Kidney (tissue), 22 donors: ENCODE measurements at places on chromosomes 3 and 15. TPM values are rescaled to one million over a fixed set of nuclear protein-coding genes. Genes with fewer than 3 reads are reported as not detected.
A peak's percentile ranks its signal among the peaks of the same experiment; 100 is the strongest.

DNA sequence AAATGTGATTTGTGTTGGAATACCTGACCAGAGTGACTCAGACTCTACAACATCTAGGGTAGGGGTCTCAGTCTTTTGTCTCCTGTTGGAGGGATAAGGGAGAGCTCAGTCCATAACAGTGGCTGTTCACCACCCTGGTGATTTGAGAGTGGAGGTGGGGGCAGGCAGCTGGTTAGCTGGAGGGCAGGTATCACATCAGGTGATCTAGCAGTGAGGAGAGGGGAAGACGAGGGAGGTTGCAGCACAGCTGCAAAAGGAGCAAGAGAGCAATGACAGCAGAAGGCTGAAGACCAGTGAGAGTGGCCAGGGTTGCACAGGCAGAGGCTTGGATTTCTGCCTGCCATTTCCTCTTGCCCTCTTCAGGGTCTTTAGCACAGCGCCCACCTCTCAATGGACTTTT is 38.4 kb downstream of the PLCL2 start:
- no peaks in the 10 kb centered on the region for H3K27me3 ChIP-seq
- no peak overlapping the region for H3K4me3 ChIP-seq
- H3K27ac ChIP-seq = no peak overlapping the region
- H3K4me1 ChIP-seq = no peaks in the 10 kb centered on the region
- H3K36me3 ChIP-seq = no peaks in the 10 kb centered on the region

DNA sequence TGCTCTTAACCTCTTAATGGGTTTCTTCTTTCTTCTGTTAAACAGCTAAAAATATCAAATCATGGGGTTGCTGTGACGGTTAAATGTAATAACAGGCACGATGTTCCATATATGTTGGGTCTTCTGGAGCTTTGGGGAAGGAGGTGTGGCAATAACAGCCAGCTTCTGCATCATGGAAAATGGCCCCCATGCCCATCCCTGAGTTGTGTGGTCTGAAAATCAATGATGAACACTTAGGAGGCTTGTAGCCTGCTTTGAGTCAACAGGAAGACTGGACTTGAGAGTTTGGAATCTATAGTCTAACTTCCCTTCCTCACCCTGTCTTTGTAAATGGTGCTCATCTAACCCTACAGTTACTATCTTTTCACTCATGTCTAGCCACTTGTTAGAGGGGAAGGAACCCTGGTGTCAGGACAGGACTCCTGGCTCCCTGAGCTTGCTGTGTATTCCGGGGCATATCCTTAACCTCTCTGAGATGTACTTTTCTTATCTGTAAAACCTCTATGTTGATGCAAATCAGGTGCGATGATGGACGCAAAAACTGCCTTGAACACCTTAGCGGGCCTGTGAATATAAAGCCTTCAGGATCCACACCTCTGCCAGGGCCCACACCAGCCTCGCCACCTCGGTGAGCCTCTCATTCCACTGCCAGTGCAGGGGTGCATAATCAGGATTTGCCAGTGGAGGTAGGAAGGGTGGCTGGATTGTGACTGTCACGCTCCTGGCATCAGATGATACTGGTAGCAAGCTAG is 27.5 kb downstream of the SMAD3 start:
- H3K4me3 ChIP-seq = no peak overlapping the region
- peaks cover 2% of the 10 kb centered on the region for H3K4me1 ChIP-seq
- peaks cover 6% of the 10 kb centered on the region for H3K36me3 ChIP-seq
- no peak for DNase-seq
- no peaks in the 10 kb centered on the region for H3K27me3 ChIP-seq
- H3K27ac ChIP-seq = no peak overlapping the region

The EXD1 gene
- not detected for total RNA-seq

The MST1R gene
- 29.6 TPM for total RNA-seq

The NRROS gene
- total RNA-seq = 11.6 TPM

The TMEM45A gene
- total RNA-seq = 3.4 TPM

- no peaks in the 10 kb centered on the region for H3K27me3 ChIP-seq
- no peak for DNase-seq
- no peak overlapping the region for H3K27ac ChIP-seq
- H3K4me1 ChIP-seq = no peaks in the 10 kb centered on the region
Measured at GRCh38 chr3:23112491-23112890, 90.6 kb upstream of the UBE2E2 start.

The PLCL2 gene
- total RNA-seq = 19.1 TPM

The MRPL3 gene
- total RNA-seq = 77.3 TPM

The GOLGA6L7 gene
- total RNA-seq = not detected

DNA sequence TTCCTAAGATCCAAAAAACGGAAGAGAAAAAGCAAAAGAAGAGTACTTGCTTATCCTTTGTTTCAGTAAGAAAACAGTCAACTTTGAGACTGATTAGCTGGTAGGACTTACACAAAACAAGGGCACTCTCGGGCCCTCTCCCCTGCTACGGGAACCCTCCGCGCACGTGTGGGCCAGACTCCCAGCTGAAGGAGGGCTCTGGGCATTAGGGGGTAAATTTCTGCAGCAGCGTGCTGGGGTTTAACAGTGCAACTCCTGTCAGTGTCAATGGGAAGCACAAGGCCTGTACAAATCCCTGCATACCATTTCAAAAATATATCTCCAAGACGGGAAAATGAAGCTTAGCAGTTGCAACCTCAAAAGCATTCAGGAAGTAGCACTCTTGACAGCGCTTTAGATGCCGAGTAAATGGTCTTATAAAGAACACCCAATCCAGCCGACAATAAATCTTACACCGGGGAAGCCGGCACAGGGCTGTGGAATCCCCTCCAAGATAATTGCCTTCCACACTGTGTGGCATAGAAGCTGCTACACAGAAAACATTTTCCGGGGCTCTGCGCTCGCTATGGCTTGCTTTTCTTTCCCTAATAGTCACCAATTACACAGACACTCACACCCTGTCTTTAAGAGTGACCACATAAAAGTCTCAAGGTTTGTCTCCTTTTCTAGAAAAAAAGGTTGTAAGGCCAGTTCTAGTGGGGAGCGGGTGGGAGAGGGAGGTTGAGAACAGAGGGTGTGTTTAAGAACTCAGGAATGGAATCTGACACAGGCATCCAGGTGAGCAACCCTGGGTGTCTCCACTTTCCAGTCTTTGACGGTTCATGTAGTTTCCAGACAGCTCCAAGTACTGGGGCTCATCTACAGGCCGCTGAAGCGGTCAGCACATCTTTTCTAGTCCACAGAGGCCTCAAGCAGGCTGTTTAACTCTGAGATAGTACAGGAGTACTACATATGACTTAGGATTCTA is 512.7 kb downstream of the FOXP1 start:
- peaks cover 6% of the 10 kb centered on the region for H3K4me1 ChIP-seq
- no peaks in the 10 kb centered on the region for H3K36me3 ChIP-seq
- H3K4me3 ChIP-seq = no peak overlapping the region
- no peaks in the 10 kb centered on the region for H3K27me3 ChIP-seq
- DNase-seq = peak; percentile 60
- no peak overlapping the region for H3K27ac ChIP-seq

DNA sequence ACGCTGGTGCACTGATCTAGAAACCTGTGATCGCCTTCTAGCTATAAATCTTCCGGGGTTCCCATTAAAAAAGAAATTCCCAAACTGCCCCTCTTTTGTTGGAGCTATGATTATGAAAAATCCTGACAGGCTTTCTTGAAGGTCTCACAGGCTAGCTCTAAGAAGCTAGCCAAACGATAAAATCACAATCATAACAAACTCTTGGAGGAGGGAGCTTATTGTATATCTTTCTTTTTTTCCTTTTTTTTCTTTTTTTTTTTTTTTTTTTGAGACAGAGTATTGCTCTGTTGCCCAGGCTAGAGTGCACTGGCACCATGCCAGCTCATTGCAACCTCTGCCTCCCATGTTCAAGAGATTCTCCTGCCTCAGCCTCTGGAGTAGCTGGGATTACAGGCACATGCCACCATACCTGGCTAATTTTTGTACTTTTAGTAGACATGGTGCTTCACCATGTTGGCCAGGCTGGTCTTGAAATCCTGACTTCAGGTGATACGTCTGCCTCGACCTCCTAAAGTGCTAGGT is 72.0 kb downstream of the MYO1E start:
- no peaks in the 10 kb centered on the region for H3K27me3 ChIP-seq
- H3K4me1 ChIP-seq = peaks cover 17% of the 10 kb centered on the region
- H3K4me3 ChIP-seq = no peak overlapping the region
- no peaks in the 10 kb centered on the region for H3K36me3 ChIP-seq
- H3K27ac ChIP-seq = no peak overlapping the region

- H3K4me1 ChIP-seq = peaks cover 5% of the 10 kb centered on the region
- no peaks in the 10 kb centered on the region for H3K27me3 ChIP-seq
- no peak for DNase-seq
- no peaks in the 10 kb centered on the region for H3K36me3 ChIP-seq
- no peak overlapping the region for H3K27ac ChIP-seq
Measured at GRCh38 chr15:68235022-68235421, 5.5 kb upstream of the CLN6 start.

- DNase-seq = no peak
- H3K4me3 ChIP-seq = no peak overlapping the region
- no peaks in the 10 kb centered on the region for H3K27me3 ChIP-seq
- no peaks in the 10 kb centered on the region for H3K36me3 ChIP-seq
- no peaks in the 10 kb centered on the region for H3K4me1 ChIP-seq
Measured at GRCh38 chr3:160065786-160066185, 77.2 kb downstream of the IL12A start.

The MFGE8 gene
- total RNA-seq = 184 TPM

GRCh38 chr15:39539466-39539865 is 41.4 kb upstream of the THBS1 start:
- no peak overlapping the region for H3K4me3 ChIP-seq
- H3K36me3 ChIP-seq = no peaks in the 10 kb centered on the region
- DNase-seq = no peak

DNA sequence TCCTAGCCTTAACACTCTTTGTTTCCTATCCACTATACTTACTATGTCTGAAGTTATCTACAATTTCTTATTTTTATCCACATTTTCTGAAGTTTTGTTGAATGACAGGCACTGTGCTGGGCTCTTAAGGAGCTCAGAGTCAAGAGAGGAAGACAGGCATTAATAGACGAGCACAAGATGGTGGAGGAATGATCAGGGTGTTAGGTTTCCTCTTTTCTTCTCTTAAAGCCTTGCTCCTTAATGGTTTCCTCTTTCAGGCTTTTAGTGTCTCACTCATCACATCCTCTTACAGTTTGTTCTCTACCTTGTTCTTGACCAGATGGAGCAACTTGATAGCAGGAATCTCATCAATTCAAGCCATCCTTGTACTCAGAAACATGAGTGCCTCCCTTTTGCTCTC is 52.9 kb upstream of the BCL6 start:
- H3K4me3 ChIP-seq = no peak overlapping the region
- DNase-seq = no peak
- H3K27ac ChIP-seq = no peak overlapping the region
- H3K27me3 ChIP-seq = no peaks in the 10 kb centered on the region

DNA sequence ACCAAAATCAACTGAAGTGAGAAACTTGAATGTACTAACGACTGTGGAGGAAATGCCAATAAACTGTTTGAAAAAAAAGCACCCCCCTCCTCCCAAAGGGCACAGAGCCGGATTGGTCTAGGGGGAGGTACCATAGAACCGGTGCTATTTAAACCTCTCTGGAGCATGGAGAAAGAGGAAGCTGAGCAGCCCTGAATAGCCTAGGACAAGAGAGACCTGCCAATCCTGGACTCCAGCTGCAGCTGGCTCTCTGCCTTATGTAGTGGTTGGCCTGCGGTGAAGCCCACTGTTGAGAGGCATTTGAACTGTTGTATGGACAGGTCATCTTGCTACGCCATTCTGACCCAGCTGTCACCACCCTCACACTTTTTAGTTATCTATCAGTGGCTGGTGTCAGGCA is 1.5 kb upstream of the SH3GL3 start:
- H3K36me3 ChIP-seq = no peaks in the 10 kb centered on the region
- H3K4me3 ChIP-seq = no peak overlapping the region
- no peaks in the 10 kb centered on the region for H3K4me1 ChIP-seq
- no peak for DNase-seq

DNA sequence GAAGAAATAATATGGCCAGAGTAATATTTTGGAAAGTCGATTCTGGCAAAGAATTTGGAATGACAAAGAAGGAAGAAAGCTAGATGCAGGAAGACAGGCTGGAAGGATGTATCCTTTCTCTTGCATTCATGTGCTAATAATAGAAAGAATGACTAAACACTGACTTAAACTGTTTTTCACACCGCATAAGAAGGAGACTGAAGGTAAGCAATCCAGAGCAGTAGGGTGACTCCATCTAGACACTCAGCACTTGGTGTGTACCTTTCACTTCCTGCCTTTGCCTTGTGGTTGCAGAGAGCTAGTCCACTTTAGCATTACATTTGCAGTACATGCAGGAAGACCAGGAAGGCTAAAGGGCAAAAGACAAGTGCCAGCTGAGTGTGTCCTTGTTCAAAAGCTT is 234.6 kb downstream of the RBMS3 start:
- no peak for DNase-seq
- H3K4me1 ChIP-seq = no peaks in the 10 kb centered on the region
- no peaks in the 10 kb centered on the region for H3K27me3 ChIP-seq
- no peaks in the 10 kb centered on the region for H3K36me3 ChIP-seq
- no peak overlapping the region for H3K27ac ChIP-seq
- H3K4me3 ChIP-seq = no peak overlapping the region

GRCh38 chr3:47715928-47716327 is 65.8 kb downstream of the SMARCC1 start:
- H3K4me3 ChIP-seq = no peak overlapping the region
- no peak for DNase-seq
- H3K27me3 ChIP-seq = no peaks in the 10 kb centered on the region
- H3K36me3 ChIP-seq = peaks cover 15% of the 10 kb centered on the region

DNA sequence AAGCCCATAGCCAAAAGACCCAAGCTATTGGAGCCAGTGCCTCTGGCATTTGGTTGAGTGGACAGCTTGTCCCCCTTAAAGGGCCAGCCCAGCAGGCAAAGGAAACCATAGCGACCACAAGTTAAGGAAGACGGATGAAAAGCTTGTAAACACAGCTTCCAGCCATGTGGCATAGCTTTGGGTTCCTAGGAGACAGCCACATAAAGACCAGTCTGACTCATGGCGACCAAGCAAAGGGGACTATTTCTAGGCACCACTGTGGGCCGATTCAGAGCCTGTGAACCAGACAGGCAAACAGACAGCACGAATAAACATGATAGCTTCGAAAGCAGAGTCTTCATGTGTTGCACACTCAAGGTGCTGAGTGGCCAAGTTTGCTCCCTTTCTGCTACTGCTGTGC is 30.5 kb upstream of the SRGAP3 start:
- no peaks in the 10 kb centered on the region for H3K36me3 ChIP-seq
- H3K27me3 ChIP-seq = no peaks in the 10 kb centered on the region
- no peak for DNase-seq
- no peaks in the 10 kb centered on the region for H3K4me1 ChIP-seq

- no peak for DNase-seq
- no peaks in the 10 kb centered on the region for H3K36me3 ChIP-seq
- no peaks in the 10 kb centered on the region for H3K27me3 ChIP-seq
- no peak overlapping the region for H3K4me3 ChIP-seq
Measured at GRCh38 chr3:44110648-44111047, 131.0 kb upstream of the TOPAZ1 start.

The CATSPER2 gene
- 6.5 TPM for total RNA-seq

- no peak overlapping the region for H3K4me3 ChIP-seq
- DNase-seq = no peak
- H3K4me1 ChIP-seq = no peaks in the 10 kb centered on the region
- H3K36me3 ChIP-seq = no peaks in the 10 kb centered on the region
Measured at GRCh38 chr3:46539443-46540005, 26.6 kb downstream of the LRRC2 start.

The RPS27L gene
- 120 TPM for total RNA-seq
